ENCODE measurements at places on chromosomes 11 and 22.

DNA sequence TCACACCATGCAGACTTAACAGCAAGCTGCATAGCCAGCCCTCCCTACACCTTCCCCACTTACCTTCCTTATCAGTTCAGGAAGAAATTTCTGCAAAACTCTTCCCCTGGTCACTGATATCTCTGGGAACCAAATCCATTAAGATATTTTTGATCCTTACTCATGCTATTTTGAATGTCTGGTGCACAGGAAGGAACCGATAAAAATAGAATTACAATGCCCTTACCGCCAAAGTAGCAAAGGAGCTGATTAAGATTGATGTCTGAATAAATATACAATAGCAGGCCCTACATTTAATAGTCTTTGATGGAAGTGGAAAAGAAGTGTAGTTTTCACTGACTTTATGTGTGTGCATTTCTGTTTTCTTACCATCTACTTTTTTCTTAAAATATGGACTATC, 117.3 kb downstream of the MPPED2 start:
- DNase-seq, result no peak

DNA sequence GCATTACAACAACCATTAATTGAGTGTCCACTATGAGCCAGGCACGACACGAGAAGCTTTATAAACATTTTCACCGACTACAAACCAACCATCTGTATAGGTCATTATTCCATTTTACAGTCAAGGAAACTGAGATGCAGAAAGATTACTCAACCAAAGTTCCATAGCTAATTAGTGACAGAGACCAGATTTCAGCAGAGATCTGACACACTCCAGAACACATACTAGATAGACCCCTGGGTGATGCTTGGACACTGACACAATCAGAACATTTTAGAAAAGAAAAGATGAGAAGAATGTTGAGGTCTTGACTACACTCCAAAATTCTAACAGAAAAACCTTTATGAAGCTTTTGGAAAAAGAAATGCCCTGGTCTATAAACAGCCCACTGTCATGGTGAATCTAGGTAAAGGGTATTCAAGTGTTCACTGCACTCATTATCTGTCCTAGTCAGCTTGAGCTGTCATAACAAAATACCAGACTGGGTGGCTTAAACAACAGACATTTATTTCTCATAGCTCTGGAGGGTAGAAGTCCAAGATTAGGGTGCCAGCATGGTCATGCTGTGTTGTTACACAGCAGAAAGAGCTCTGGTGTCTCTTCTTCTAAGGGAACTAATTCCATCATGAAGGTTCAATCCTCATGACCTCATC, 89.0 kb downstream of the RELT start:
- DNase-seq, result no peak

DNA sequence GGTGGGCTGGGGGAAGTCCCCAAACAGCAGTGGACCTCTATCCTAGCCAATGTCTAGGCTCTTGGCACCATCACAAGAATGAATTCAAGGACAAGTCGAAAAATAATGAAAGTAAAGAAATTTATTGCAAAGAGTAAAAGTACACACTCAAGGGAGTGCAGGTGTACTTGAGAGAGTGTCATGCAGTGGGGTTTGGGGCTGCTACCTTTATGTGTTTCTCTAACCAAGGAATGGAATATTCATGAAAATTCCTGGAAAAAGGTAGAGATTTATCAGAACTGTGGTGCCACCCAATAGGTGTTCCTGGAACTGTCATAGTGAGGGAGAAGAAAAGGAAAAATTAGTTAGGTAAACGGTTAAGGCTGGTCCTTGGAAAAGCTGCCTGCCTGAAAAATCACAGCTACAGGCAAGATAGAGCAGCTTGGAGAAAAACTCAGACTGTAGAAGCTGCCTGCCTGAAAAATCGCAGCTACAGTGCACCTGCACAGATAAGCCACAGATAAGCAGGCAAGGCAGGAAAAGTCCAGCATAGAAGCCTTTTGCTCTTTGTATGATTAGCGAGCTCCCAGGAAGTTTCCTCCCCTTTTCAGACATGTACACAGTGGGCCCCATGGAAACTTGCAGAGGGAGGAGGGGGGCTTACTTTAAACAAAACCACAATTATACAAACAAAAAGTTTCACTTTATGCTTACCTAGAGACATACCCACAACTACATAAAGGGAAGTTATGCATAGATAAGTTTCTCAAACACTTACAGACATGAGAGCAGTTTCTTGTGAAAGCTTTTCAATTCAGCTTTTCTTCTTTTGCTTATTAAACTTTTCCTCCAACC, 71.4 kb upstream of the B3GNT6 start:
- DNase-seq, result no peak

DNA sequence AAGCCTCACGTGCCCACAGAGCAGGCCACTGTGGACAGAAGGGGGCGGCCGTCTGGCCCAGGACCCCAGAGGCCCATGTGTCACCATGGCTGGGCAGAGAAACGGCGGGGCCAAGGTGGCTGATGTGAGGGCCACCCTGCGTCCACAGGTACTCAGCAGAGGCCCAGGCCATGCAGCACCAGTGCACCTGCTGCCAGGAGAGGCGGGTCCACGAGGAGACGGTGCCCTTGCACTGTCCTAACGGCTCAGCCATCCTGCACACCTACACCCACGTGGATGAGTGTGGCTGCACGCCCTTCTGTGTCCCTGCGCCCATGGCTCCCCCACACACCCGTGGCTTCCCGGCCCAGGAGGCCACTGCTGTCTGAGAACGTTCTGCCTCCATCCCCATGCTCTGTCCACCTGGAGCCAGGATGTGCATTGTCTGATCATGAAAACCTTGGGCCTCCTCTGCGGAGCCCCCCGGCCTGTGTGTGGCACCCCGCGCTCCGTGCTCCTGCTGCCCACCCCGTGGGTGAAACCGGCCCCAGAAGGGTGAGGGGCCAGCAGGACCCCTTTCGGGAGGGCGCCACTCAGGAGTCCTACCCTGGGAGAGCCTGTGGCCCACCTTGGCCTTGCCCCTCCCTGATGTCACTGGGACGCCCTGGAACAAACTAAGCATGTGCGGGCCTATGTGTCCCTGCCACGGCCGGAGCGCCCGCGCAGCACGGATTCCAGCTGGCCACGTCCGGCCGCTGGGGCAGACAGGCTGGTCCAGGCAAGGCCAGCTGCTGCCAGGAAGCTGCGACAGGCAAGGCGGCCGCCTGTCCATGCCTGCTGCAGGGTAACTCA, 38.6 kb downstream of the MUC5B start:
- no peak for DNase-seq

- DNase-seq, result no peak
Observed at GRCh38 chr11:36684840-36685801, 87.1 kb upstream of the RAG2 start.

GRCh38 chr11:118851970-118852369, 31.7 kb upstream of the CXCR5 start:
- DNase-seq, result no peak

DNA sequence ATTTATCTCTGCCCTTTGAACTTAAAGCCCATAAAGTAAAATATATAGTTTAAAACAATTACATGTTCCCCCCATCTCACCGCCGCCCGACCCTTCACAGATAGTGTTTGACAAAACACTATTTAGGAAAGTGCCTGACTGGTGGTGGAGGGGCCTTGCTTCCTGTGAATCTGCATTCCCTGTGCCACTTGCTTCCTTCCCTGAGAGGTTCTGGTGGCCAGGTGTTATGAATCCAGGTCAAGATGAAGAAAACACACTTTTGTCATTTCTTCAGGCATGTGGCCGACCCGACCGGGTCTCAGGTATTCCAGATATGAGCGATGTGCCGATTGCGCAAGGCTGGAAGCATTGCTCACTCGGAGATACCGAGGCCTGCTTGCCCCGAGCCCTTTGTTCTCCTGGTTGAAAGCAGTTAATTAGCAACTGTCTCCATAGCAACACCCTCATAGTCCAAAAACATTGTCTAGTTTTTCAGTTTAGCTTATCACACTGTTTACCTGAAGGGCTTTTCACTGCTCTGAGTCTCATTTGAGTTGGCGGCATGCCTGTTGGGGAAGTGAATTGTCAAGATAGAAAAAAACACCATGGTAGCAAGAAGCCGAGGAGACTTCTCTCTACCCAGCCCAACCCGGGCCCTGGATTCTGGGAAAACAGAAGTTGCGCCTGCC, 128.3 kb downstream of the TEAD1 start:
- DNase-seq, result peak; percentile 99

DNA sequence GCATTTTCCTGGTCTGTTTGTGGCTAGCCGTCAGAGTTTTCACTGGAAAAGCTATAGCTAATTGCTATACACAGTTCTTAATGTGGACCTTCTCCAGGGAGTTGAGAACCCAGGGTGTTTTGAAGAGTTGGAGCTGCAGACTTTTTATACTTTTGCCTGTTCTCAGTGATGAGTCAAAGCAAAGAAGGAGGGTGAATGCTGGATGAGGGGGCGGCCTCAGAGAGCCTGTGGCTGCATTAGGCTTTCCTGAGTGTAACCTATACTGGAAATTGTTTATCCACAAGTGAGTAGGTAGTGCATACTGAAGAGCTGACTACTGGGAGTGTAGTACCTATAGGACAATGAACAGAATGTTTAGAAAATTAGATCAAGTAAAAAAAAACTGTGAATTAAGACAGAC, 79.7 kb upstream of the HORMAD2 start:
- DNase-seq, result no peak

DNA sequence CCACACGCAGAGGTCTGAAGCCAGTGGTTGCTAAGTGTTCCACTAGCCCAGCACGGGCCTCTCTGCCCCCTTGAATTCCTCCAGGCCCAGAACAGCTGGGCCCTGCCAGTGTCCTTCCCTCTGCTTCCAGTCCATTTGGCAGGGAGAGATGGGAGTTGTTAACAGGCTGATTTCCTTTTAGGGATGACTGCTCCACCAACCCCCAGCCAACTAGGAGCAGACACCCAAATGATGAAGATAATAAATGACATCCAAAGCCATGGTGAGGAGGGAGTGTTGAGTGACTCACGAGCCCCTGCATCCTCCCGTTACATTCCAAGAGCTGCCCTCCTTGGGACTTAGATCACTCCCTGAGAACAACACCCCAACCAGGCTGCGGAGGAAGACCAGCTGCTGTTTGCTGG, 20.6 kb downstream of the PARVA start:
- no peak for DNase-seq

- DNase-seq, result no peak
Observed at GRCh38 chr11:22690871-22691270, 24.5 kb downstream of the GAS2 start.

- no peak for DNase-seq
Observed at GRCh38 chr11:76241243-76242000, 35.1 kb upstream of the WNT11 start.

DNA sequence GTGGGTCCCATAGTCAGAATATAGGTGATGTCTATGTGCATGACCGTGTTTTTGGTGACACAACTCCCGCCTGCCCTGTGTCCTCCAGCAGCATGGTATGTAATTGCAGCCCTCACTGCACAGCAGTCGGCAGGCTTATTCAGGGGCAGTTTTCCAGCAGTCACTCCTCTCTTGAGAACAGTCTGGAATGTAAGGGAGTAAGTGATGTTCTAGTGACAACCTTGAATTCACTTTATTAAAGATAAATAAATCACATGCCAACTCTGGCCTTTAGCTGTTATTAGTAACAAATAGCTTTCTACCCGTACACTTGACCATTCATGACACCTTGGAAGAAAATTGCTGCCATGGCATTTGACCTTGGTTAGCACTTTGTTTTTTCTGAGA, 27.9 kb downstream of the ZNRF3 start:
- no peak for DNase-seq

DNA sequence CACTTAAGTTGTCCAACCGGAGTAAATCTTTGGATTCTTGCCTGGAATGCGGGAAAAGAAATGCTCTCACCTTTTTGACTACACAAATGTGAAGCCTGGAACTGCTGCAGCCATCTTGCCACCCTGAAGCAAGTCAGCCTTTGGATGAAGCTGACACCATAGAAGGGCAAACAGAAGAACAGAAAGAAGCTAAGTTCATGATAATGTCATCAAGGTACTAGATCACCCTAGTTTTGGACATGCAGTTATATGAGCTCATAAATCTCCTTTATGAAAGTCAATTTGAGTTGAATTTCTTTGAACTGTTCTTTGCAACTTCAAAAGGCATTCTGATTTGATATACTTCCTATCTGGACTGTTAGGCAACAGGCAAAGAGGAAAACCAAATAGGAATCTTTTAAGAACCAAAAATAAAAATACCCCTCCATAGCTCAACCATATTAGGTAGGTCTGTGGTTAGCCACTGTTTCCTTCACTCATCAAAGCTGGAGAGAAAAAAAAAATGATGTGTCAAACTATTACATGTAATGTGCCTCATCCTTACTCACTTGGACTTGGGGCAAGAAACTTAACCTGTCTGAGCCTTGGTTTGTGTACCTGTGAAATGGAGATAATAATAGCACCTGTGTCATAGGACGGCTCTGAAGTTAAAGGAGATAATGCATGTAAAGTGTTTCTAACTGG, 91.9 kb downstream of the WT1 start:
- no peak for DNase-seq

GRCh38 chr11:19895776-19896175, 183.1 kb downstream of the NAV2 start:
- DNase-seq, result no peak

GRCh38 chr11:76630600-76631281, 39.8 kb downstream of the LRRC32 start:
- DNase-seq, result no peak

- DNase-seq, result no peak
Observed at GRCh38 chr11:15947681-15948648, 408.4 kb downstream of the SOX6 start.

- no peak for DNase-seq
Observed at GRCh38 chr22:31881865-31882264, 62.5 kb upstream of the YWHAH start.

GRCh38 chr11:10428453-10428852, 26.6 kb upstream of the AMPD3 start:
- DNase-seq, result no peak

- no peak for DNase-seq
Observed at GRCh38 chr22:20748731-20749428, 25.0 kb upstream of the SERPIND1 start.

- no peak for DNase-seq
Observed at GRCh38 chr11:44764583-44764982, 37.8 kb downstream of the TSPAN18 start.

DNA sequence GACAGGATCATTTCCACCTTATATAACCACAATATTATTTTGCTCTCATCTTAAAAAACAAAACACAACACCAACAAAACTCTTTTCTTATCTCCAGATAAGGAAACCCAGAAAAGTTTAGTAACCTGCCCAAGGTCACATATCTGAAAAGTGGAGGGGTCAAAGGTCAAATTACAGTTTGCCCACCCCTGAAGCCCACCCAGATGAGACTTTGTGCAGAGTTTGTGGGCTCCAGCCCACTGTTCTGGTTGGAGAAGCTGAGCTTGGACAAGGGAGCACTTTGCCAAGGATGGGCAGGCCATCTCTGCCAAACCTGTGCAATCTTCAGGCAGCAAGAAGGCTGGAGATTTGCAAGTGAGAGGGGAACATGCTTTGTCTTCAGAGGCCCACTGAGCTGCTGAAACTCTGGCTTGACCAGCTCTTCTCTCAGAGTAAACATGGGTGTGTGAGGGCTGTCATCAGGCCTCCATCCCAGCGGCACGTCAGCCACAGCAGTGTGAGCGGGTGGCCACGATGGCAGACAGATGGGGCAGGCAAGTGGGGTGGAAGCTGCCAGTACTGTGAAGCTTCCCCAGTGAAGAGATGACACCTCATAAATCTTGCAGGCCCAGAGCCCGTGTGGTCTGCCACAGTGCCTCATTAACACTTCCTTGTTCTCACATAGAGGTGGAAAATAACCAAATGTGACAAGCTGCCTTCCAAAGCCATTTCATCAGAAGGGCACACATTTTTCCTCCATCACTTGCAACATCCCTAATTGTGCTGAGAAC, 111.8 kb downstream of the CCDC81 start:
- DNase-seq, result no peak

- peak; percentile 33 for DNase-seq
Observed at GRCh38 chr22:27880778-27881394, 38.2 kb downstream of the PITPNB start.

- DNase-seq, result no peak
Observed at GRCh38 chr22:49603016-49603415, 224.7 kb downstream of the BRD1 start.

All from NCI-H345 (cell line).